Pulmonary artery endothelial cell (primary cell): ENCODE measurements at places on chromosomes 2 and 18.

GRCh38 chr18:51575171-51575570, 377.7 kb upstream of the MEX3C start:
- no peak for DNase-seq

- DNase-seq = no peak
Measured at GRCh38 chr2:217327953-217328621, 468.2 kb upstream of the TNP1 start.

- DNase-seq = no peak
Measured at GRCh38 chr18:24120676-24121075, 18.2 kb upstream of the CABYR start.

GRCh38 chr2:25365241-25365640, 23.5 kb upstream of the DNMT3A start:
- DNase-seq = no peak

DNA sequence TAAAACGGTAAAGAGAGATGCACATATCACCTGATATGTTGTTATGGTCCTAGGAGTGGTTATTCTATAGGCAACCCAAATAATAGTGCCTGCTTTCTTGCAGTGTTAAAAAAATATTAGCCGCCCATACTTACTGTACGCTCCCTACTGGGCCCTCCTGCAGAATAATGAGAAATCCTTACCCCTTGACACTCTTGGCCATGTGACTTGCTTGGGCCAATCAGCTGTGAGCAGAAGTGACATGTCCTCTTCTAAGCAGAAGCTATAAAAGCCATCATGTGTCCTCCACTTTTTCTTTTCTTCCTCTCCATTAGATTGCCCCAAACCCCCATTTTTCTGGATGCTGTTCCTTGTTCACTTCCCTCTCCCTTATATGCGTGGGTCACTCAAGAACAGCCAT, 90.5 kb upstream of the SPRED2 start:
- no peak for DNase-seq
